Activated T-helper 1 cell treated with anti-CD3 and anti-CD28 coated beads, Interleukin-2, amount 50 U/mL, for 16 hours (primary cell): ENCODE measurements at places on chromosomes 16 and 17.

DNA sequence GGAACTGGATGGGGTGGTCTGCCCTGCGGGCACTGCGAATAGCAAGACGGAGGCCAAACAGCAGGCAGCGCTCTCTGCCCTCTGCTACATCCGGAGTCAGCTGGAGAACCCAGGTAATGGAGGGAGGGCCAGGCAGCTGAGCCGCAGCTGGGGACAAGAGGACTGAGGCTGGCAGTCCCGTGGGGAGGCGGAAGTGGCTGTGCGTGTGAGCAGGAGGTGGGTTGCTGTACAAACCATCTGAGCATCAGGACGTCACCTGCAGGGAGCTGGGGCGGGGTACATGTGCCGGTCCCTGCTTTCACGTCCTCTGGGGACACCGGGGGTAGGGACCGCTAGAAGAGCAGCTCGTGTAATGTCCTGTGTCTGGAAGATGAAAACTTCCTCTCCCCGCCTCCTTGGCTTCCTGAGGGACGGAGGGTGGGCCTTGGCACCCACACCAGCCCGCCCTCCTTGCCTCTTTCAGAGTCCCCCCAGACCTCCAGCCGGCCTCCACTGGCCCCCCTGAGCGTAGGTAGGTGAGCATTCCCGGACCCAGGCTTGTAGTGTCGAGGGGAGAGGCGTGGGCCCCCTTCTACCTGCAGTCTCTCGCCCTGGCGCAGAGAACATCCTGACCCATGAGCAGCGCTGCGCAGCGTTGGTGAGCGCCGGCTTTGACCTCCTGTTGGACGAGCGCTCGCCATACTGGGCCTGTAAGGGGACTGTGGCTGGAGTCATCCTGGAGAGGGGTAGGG lies 3.7 kb downstream of the ADAD2 start:
- DNase-seq = no peak

GRCh38 chr16:4602331-4602730 lies 12.4 kb downstream of the UBALD1 start:
- no peak for DNase-seq

GRCh38 chr17:17739388-17740066 lies 58.3 kb downstream of the RAI1 start:
- DNase-seq = no peak

- no peak for DNase-seq
These were observed 10.8 kb downstream of the ZC3H18 start for GRCh38 chr16:88581033-88581432.

GRCh38 chr16:14029658-14030057 lies 41.5 kb upstream of the MRTFB start:
- no peak for DNase-seq

DNA sequence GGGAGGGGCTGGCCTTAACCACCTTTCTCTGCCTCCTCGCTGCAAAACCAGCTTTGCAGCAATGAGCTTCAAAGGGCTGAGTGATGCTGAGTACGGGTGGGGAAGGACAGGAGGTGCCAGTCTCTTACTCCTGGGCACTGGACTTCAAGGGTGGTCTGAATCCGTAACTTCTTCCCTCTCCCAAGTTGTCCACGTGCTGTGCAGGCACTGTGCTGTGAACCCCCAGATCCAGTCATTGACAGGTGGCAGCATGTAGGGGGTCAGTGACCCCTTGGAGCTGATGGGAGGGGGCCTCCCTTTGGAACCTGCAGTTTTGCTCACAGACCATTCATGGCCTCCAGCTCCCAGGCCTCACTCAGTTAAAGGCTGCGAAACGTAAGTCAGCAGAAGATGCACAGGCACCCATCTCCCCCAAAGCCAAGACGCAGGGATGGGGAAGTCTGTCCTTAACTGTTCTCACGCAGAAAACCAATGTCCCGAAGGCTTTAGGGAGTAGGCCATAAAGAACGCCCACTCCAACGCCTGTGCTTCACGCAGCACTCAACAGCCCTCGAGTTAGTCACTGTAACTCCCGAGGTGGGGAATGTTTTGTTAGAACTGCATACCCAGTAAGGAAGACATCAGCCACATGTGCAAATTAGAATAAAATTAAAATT lies 7.9 kb downstream of the LITAFD start:
- no peak for DNase-seq

GRCh38 chr17:35865412-35866340 lies 3.0 kb downstream of the HEATR9 start:
- no peak for DNase-seq

- DNase-seq = no peak
These were observed 100.5 kb upstream of the SHISA6 start for GRCh38 chr17:11140501-11140900.

DNA sequence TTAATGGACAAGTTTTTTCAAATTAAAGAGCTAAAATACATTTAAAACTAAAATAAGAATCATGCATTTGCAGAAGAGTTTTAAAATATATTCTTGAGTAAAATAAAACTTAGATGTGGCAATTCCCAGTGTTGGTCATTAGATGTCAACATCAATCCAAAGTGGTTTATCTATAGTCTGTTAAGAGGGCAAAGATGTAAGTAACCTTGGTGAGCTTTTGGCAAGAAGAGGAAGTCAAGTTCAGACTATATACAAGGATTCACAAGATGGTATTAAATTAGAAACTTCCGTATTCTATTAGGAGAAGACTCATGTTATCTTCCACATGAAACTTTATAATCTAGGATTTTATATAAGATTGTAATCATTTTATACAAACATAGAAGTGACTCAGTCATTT lies 73.1 kb downstream of the CEP95 start:
- DNase-seq = no peak

DNA sequence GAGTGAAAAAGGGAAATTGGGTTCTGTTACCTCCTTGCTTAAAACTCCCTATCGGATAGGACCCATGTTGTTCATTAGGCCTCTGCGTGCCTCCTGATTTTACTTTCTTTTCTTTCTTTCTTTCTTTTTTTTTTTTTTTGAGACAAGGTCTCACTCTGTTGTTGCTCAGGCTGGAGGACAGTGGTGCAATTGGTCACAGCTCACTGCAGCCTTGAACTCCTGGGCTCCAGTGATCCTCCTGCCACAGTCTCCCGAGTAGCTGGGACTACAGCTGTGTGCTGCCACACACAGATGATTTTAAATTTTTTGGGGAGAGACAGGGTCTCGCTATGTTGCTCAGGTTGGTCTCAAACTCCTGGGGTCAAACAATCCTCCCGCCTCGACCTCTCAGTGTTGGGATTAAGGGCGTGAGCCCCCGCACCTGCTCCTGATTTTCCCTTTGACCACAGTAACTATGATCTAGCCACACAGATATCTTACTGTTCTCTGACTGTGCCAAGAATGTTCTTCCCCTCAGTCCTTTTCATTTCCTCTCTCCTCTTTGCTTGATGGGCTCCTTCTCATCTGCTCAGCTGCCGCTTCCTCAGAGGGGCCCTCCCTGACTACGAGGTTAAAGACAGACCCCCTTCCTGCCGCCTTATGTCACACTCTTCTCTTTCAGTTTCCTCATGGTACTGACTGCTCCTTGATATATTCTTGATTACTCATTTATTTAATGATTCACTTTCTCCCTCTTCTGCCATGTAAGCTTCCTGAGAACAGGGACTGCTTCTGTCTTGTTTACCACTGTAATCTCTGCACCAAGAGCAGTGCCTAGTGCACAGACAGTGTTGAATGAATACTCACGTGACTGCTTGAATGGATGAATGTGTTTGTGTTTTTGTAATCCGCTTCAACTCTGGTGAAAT lies 44.3 kb downstream of the LCMT1 start:
- DNase-seq = no peak

- no peak for DNase-seq
These were observed 113.7 kb downstream of the IRX5 start for GRCh38 chr16:55044201-55044975.

DNA sequence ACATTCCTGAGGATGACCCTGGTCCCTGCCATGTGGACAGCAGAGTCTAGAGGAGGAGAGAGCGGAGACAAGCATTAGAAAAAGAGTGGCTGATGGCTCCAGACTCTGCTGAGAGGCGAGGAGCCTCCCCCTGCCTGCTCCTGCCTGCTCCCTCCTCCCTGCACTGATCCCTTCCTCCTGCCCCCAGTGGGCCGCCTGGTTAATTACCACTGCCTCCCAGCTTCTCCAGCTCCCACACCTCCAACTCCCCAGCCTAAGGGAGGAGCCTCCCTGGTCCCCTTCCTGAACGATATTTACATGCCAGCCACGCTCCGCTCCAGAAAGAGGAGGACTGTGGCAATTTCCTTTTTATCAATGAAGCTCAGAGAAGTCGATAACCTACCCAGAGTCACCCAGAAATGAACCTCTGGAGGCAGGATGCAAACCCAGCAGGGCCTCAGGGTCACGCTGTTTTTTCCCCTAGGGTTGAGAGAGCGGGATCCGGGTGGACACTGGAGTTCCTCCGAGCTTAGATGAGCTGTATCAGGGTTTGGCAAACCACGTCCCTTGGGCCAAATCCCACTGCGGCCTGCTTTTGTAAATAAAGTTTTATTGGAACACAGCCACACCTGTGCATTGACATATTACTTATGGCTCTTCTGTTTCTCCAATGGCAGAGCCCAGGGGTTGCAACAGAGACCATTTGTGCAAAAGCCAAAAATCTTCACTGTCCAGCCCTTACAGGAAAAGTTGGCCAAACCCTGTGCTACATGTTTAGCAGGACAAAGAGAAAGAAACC lies 27.1 kb upstream of the JPH3 start:
- no peak for DNase-seq

DNA sequence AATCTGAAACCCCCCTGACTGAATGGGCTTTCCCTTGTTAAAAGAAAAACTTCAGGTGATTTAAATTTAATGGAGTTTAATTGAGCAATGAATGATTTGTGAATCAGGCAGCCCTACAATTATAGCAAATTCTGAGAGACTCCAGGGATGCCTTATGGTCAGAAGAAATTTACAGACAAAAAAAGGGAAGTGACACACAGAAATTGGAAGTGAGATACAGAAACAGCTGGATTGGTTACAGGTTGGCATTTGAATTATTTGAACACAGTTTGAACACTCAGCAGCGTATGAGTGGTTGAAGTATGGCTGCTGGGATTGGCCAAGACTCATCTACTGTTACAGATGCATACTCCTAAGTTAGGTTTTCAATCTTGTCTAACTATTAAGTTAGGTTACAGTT lies 19.0 kb upstream of the CPHXL start:
- no peak for DNase-seq

DNA sequence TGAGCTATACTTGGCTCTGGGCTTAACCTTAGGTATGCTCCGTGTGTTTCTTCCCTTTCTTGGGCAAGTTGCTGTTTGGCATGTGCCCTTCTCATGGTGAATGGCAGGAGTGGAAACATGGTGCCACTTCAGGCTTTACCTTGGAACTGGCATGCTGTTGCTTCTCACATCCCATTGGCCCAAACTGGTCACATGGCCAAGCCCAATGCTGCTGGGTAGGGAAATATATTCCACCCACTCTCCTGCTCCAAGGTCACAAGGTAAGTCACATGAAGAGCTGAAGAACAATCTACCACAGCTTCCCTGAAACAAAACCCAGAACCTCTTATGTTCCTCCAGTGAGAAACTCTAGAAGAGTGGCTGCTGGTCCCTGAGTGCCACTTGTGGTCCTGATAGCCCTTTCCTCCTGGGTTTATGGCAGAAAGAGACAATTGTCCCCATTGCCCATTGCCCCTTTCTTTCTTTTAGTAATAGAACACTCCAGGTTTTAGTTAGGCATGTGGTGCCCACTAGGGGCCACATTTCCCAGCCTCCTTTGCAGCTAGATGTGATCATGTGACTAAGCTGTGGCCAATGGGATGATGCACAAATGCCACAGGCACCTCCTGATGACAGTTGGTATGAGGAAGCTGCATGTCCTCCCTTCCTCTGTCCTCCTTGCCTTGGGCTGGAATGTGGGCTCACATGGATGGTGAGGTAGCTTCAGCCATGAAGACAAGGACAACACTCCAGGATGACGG lies 50.3 kb downstream of the MEOX1 start:
- DNase-seq = no peak

DNA sequence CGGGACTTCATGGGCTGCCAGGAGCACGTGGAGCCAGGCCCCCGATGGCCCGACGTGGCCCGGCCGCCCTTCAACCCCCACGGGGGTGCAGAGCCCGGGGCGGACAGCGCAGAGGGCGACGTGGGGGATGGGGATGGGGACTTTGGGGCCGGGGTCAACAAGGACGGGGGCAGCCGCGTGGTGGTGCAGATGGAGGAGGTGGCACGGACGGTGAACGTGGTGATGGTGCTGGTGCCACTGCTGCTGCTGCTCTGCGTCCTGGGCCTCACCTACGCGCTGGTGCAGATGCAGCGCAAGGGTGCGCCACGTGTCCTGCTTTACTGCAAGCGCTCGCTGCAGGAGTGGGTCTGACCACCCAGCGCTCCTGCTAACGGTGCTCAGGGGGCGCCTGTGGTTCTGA lies 19.5 kb downstream of the MMP15 start:
- no peak for DNase-seq

DNA sequence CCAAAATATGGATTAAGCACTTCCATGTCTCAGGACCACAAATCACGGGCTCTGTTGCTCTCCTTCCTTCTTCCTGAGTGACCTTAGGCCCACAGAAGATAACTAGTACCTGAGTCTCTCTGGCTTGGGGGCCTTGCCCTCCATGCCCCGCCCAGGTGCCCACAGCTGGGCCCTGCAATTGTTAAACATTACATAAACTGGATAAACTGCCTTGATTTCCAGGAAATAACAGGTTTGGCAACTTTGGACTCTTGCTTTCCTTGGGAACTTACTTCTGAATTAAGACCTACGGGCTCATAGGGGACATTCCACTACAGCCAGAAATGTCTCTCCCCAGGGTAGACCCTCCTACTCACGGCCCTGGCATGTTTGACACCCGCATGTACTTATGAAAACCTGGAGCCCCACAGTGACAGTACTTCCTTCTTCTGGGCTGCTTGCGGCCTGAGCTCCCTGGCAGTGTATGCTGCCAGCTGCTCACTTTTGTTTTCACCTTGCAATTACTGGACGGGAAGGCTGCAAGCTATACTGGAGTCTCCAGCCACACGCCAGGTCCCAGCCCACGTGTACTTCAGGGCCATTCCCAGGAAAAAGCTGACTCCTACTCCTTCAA lies 2.3 kb upstream of the UBALD2 start:
- no peak for DNase-seq

GRCh38 chr17:34207572-34207971 lies 47.5 kb upstream of the CCL2 start:
- no peak for DNase-seq

GRCh38 chr16:85269165-85269564 lies 156.9 kb upstream of the CIBAR2 start:
- no peak for DNase-seq

DNA sequence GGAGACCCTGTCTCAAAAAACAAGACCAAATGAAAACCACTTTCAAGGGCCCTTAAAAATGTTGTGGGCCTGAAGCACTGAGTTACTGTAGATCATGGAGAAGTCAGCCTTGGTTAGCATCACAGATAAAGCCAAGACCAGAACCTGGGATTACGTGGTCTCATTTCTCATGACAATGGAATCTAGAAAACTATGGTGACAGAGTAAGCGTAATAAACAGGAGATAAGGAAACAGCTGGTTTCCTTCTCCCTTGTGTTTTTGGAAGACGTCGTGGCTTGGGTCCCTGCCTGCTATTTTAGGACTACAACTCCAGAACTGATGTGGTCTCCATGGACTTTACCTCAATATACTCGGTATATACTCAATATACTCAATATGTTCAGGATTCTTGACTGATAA lies 180.7 kb upstream of the ZFHX3 start:
- no peak for DNase-seq
